ENCODE measurements at places on chromosomes 3 and 15.

DNA sequence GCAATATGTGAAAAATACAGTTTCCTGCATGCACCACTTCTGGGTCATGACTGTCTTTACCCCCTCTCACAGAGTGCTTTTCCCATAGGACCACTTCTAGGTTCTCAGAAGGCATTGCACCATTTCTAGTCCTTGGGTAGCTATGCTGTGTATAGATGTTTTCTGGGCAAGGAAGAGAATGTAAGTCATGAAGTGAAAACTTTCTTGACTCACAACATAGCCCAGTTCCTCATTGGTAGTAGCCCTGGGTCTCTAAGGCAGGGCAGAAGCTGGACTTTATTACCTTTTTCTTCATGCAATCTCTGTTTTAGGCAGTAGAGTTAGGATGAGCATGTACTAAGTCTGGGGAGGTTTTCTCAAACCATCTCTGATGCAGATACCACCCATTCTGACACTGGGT is 203.1 kb downstream of the EPHB1 start:
- no peak for DNase-seq

- no peak for DNase-seq
Measured at GRCh38 chr15:39555885-39556284, 25.0 kb upstream of the THBS1 start.

DNA sequence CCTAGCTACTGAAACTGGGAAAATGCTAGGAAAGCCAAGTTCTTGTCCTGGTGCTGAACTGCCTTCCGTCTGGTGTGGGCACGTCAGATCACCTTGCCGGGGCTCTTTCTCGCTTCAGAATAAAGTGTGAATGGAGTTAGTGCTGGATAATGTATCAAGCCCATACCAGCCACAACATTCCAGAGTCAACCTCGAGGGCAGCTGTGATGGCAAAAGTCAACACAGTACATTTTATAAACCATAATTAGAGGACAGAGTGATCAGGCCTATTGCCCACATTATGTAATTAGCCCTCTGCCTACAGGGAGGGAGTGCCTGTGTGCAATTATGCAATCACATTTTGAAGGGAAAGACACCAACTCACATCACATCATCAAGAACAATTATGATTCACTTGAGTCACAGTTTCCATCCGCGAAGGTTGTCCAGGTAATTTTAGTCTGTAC is 165.2 kb downstream of the RORA start:
- no peak for DNase-seq

GRCh38 chr3:141279077-141279967 is 47.7 kb downstream of the PXYLP1 start:
- DNase-seq: no peak

DNA sequence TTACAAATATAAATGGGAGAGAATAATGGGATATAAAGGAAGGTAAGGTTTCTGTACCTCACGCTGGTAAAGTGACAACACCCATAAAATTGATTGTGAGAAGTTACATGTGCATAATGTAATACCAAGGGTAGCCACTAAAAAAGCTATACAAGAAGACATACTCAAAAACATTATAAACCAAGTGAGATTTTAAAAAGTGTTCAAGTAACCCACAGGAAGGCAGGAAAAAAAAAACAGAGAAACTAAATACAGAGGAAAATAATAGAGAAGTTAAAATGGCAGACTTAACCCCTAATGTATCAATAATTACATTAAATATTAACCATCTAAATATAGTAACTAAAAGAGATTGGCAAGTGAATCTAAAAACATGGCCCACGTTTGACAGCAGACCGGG is 76.3 kb downstream of the PCSK6 start:
- DNase-seq: no peak

- no peak for DNase-seq
Measured at GRCh38 chr3:51502562-51502910, 2.7 kb upstream of the DCAF1 start.

GRCh38 chr15:45523166-45523460 is 558 bp upstream of the SLC30A4 start:
- DNase-seq: no peak

GRCh38 chr3:98038286-98038685 is 3.2 kb upstream of the GABRR3 start:
- DNase-seq: no peak

- DNase-seq: no peak
Measured at GRCh38 chr3:122101646-122102045, 46.5 kb downstream of the CD86 start.

DNA sequence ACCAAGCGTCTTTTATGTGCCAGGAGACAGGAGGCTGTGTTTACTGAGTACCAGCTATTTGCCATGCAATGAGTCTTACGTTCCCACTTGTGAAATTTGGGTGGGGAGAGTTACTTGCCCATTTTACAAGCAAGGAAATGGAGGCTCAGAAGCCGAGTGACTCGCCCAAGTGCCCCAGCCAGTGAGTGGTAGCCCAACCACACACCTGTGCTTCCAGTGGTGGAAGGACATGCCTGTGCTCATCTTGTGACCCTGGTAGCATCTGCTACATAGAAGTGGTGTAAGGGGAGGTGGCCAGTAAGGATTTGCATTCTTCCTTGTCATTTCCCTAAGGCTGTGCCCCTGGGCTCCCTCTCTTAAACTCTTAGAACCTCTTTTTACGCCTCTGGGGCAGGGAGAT is 49.3 kb downstream of the FBLN2 start:
- DNase-seq: no peak

GRCh38 chr3:147410526-147411237 is 1.5 kb downstream of the ZIC1 start:
- no peak for DNase-seq

GRCh38 chr3:143975554-143976152 is 4.0 kb downstream of the DIPK2A start:
- DNase-seq: no peak

GRCh38 chr15:59276225-59277178 is 69.9 kb downstream of the LDHAL6B start:
- no peak for DNase-seq

GRCh38 chr3:115478359-115478758 is 145.0 kb upstream of the GAP43 start:
- DNase-seq: no peak

DNA sequence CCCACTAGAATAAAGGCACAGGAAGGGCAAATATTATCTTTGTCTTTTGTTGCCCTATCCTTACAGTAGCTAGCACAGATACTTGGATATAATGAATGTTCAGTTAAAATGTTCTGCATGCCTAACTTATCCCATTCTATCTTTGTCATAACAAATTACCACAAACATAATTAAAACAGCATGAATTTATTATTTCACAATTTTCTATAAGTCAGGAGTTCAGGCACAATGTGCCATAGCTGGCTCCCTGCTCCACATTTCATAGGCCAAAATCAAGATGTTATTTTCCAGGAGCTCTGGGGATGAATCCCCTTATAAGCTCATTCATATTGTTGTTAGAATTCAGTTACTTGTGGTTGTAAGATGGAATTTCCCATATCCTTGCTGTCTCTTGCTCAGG is 975.5 kb downstream of the IGSF11 start:
- DNase-seq: no peak

GRCh38 chr3:52685285-52685708 is 416 bp downstream of the PBRM1 start:
- peak; percentile 66 for DNase-seq

- no peak for DNase-seq
Measured at GRCh38 chr3:45214061-45214680, 11.9 kb downstream of the TMEM158 start.

DNA sequence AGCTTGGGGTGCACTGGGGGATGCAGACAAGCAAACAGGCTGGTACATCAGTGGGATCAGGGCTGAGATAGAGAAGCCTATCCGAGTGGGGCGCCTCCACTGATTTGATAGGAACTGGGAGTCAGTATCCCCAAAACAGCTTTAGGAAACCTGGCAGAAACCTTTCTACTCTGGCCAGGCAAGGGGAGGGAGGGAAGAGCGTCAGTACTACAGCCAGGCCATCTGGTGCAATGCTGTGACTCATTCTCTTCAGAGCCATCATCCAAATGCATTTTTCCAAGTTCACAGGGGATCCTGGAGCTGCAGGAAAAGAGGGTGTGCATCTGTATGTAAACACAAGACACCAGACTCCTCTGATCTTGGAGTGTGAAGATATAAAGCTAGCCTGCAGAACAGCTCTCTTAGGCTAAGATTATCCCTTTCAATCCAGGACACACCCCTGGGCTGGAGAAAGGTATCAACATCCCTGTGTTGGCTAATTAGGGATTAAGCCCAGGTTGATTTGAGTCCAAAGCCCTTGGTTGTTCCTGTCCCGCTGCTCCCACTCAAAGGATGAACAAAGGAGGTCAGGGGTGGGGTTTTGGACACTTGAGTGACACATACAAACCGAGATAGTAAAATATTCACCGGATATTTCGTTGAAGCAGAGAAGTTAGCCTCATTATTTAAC is 9.3 kb downstream of the GALNT15 start:
- no peak for DNase-seq

- DNase-seq: no peak
Measured at GRCh38 chr3:127033786-127034185, 50.9 kb downstream of the PLXNA1 start.

GRCh38 chr3:118991775-118992174 is 42.9 kb downstream of the IGSF11 start:
- DNase-seq: no peak

- DNase-seq: no peak
Measured at GRCh38 chr15:67136802-67137201, 71.4 kb downstream of the SMAD3 start.

DNA sequence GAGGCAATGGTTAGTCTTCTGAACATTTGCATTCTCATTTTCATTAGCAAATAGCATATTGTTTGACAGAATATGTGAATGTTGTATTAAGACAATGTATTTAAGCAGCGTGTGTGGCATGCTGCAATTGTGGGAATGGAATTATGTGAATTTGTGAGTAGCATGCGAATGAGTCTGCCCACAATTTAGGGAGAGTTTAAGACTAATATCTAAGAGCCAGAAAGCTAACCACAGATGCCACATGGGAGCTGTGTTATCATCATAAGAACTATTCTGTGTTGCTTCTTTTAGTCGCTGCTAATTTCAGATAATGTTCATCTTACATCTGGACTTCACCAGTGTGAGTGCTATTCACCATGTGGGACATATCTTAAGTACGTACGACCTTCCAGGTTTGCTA is 494.5 kb downstream of the RBMS3 start:
- DNase-seq: no peak

DNA sequence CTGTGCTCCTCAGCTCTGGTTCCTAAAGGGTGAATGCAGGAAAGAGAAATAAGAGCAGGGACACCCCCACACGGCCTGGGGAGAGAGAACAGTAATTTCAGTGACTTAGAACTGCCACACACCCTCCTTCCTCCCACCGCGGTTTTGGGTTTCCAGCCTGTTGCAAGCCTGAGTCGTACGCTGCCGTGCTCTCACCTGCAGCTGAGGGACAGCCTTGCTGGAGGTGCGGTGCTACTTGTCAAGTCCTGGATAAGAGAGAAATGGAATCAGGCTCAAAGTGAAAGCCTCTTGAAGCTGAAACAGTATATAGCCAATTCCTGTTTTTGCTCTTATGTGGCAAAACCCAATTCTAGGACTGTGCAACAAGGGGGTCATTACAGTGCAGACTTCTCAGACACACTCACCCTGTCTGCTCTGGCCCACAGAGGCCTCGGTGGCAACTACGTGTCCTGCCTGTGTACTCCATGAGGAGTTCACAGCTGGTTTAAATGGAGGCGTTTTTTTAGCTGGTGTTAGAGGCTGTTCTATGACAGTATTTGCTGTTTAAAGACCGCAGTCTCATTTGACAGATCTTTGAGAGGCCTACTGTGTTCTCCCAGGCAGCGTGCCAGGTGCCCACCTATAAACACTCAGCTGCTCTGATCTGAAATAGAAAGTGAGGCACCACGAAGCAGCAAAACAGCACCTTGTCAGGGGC is 42.9 kb downstream of the TBC1D2B start:
- peak; percentile 75 for DNase-seq

- no peak for DNase-seq
Measured at GRCh38 chr3:33889394-33890039, 91.1 kb downstream of the PDCD6IP start.

DNA sequence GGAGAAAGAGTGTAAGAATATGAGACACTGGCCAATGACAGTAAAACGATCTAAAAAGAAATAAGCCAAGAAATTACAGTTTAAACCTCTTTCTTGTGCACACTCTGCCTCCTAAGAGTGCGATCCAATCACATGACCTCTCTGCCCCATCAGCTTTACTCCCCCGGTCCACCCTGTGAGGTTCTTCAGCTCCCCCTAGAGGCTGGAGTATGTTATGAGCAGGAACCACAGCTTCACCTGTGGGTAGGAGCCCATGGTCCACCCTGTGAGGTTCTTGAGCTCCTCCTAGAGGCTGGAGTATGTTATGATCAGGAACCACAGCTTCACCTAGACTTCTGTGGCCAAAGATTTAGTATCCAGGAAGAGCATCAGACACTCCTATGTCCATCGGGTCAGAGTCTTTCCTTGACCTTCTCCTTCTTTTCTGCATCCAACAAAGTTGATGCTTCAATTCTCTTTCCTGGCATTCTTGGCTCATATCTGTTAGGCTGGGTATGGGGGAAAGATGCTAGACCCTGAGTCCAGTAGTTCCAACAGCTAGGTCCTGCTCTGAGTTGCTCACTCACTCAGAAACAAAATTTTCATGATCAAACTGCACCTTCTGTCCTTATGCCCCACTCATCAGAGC is 164.0 kb downstream of the MINAR1 start:
- DNase-seq: peak; percentile 77

GRCh38 chr3:113948015-113948917 is 453 bp downstream of the ZDHHC23 start:
- no peak for DNase-seq

- DNase-seq: no peak
Measured at GRCh38 chr3:118707991-118708390, 326.7 kb downstream of the IGSF11 start.

DNA sequence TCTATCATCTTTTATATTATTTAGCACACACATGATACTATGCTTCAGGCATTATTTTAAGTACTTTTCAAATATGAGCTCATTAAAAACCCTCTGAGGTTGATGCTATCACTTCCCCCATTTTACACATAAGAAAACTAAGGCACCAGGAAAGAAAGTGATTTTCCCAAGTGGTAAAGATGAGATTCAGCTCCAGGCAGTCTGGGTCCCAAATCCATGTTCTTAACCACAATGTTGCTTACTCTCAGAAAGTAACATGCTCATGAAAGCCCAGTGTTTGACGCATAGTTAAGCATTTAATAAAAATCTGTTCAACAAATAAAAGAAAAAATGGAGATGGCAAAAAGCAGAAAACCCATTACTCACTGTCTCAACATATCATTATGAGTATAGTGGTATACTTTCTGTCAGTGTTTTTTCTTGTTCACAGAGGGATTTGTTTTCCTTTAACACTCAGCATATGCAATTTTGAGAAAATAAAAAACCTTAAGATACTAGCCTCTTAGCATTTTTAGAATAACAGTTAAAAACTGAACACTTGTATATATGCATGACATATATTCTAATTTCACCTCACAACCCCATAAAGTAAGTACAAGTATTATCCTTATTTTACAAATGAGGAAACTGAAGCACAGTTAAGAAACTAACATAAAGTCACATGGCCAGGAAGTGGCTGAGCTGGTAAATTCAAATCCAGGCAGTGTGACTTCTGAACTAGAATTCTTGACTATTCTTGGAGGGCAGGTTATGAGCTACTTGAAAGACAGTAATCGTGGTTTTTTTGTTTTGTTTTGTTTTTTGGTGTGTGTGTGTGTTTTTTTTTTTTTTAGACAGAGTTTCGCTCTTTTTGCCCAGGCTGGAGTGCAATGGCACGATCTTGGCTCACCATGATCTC is 10.4 kb downstream of the PEAK1 start:
- DNase-seq: peak; percentile 52

GRCh38 chr3:180466401-180467011 is 135.5 kb upstream of the TTC14 start:
- no peak for DNase-seq

All from GM12864 (cell line).